Caki2 (cell line): ENCODE measurements at places on chromosomes 1 and 21.

DNA sequence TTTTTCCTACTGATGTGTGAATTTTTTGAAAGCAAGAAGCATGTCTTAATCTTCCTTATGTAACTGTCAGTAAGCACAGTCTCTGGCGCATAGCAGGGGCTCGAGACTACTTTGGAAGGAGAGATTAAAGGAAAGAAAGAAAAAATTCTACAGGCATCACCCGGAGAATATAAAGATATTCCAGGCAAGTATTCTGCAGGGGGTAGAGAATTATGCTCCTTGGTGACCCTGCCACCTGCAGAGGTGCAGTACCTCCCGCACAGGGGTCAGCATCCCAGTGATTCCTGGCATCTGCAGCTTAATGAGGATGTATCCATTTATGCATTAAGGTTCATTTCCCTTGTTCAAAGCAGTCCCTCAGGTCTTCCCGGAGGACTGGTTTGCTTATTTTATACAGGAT is 87.6 kb upstream of the WLS start:
- no peak for DNase-seq

- DNase-seq: no peak
Observed at GRCh38 chr1:108129999-108130398, 70.1 kb downstream of the SLC25A24 start.

DNA sequence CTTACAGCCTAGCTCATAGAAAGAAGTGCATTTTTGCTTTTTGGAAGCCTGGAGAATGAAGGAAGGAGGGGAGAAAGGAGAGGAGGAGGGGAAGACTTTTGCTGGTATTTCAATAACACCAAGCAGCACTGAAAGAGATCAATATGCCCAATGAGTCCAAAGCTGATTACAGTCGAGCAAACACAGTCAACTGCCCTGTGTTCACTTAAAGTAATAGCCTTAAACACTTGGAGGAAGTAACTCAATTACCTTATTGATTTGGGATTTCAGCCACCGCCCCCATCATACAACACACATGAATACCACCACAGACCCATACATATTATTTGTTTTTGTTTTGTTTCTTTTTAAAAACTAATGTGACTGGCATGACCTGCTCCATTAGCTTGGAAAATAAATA is 23.3 kb upstream of the RXRG start:
- no peak for DNase-seq

GRCh38 chr1:185719021-185719420 is 15.2 kb upstream of the HMCN1 start:
- peak; percentile 90 for DNase-seq

DNA sequence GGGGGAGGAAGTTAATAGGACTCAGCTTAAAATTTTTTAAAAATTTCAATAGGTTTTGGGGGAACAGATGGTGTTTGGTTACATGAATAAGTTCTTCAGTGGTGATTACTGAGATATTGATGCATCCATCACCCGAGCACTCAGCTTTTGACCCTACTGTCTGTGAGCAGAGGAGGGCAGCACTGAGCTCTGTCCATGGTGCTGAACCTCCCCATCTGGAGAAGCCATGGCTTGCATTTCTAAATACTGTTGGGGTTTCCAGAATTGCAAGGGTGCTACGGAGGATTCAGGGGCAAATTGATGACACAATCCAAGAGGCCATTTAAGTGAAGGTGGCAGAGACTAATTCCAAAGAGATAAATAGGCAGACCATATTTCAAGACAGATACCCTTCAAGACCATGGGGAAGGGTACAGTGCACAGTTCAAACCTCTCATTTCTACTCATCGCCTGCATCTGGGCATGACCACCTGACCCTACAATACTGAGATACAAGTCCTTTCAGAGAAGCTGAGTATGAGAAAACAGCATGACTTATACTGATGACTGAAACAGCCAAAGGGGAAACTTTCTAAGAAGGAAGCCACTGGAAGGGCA is 17.2 kb downstream of the SYT2 start:
- peak; percentile 39 for DNase-seq

DNA sequence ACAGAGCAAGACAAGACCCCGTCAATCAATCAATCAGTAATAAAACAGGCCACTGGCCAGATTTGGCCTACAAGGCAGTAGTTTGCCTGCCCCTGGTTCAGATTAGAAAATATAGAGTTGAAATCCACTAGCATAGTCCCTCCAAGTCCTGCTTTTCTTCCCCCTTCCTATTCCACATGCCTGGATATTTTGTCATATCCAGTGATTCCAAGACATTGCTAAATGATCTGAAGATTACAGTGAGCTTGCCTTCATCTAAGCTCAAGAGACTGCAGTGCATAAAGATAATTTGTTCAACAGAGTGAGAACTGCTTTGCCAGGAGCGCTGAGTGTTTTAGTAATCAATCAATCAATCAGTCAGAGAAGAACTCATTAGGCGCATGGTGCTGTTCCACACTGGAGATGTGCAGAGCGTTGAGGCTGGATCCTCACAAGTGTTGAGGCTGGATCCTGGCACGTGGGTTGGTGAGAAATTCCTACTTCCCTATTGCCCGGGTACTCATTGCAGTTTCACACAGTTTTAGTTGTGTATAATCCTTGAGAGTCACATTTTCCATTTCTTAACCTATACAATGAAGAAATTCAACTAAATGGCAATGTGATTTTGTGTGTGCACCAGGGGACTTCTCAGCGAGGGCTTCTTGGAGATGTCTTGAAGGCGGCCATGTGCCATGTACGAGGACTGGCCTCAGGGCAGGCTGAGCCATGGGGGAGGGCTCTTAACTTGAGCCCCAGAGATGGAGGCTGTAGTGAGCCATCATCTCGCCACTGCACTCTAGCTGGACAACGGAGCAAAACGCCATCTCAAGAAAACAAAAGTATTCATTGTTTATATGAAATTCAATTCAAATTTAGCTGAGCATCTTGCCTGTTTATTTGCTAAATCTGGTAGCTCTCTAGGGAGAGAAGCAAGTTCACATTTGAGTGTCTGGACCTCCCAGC is 76.3 kb downstream of the TOMM20 start:
- DNase-seq: no peak

DNA sequence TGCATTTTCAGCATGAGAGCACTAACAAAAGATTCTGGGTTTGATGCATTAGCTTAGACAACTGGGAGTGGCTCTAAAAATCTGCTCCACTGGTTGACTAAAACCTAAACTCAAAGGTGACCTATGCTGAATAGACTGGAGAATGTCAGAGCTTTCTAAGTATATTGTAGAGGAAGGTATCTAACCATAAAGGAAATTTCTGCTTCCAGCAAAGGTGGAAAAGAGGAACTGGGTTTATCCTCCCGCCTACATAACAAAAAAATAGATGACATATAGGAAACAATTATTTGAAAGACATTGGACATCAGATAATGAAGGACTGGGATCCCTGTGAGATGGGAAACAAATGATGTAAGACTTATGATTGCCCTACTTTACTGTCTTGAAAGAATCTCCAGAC is 35.8 kb upstream of the CR2 start:
- no peak for DNase-seq

DNA sequence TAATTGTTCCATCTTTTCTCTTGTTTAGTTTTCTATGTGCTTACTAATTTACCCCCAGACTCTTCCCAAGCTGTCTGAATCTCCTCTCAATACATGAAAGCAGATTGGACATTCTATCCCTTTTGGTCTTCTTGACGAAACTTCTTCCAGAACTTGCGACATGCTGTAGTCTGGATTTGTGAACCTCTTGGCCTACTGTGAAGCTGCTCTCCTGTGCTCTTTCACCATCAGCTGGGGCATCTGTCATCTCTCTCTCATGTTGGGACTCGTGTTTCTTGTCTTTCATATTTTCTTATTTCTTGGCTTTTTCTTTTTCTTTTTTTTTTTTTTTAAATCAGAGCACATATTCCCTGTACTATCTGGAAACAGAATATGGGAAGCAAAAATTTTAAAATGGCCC is 6.8 kb downstream of the CPT2 start:
- DNase-seq: no peak

DNA sequence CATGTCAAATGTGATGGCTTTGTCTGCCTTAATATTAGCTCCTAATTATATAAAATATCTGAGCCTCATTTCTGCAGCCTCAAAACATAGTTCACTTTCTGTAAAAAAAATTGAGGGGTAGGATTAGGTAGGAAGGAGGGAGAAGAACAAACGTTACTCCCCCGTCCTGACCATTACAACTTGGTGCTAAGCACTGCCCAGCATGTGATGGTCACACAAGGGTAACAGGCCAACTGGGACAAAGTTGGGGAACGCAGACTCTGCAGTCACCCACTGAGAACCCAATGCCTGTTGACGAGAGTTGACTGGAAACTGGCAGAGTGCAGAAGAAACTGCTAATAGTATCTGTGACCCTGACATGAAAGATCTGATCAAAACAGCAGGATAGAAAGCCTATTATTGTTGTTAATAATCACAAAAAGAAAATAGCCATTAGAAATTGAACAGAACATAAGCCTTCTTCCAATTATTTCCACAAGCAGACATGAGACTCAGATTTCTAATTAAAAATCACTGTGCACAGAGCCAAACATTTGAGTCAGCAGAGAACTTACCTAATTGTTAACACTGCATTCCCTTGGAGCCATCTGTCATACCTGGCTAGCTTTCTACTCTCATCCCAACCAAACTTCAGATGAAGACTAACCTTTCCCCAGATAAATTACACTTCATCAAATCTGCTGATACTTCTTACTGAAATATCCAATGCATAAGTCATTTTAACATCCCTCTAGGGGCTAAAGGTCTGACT is 5.5 kb downstream of the SORT1 start:
- no peak for DNase-seq

- peak; percentile 44 for DNase-seq
Observed at GRCh38 chr1:93629101-93630059, 52.3 kb downstream of the BCAR3 start.

DNA sequence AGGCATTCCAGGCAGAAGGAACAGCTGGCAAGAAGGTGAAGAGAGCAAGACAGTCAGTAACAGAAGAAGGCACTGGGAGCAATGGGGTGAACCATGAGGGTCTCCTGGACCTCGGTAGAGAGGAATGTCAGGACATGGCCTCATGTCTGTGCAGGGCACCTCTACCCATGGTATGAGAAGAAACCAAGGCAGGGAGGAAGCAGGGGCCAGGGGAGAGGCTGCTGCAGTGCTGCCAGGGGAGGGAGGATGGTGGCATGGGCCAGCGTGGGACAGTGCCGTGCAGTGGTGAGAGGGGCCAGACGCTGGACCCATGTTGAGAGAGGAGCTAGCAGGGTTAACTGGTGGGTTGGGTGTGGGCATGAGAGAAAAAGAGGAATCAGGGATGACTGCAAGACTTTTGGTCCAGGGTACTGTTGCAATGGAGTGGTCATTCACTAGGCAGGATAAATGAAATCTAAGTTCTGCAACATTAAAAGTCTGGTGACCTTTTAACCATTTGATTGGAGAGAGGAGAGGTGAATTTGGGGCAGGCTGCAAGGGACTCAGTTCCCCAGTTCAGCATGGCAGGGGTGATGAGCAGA is 577.6 kb downstream of the MATN1 start:
- no peak for DNase-seq

GRCh38 chr21:15894596-15894995 is 164.8 kb downstream of the USP25 start:
- peak; percentile 27 for DNase-seq

GRCh38 chr1:92026806-92027205 is 3.0 kb upstream of the EPHX4 start:
- no peak for DNase-seq

DNA sequence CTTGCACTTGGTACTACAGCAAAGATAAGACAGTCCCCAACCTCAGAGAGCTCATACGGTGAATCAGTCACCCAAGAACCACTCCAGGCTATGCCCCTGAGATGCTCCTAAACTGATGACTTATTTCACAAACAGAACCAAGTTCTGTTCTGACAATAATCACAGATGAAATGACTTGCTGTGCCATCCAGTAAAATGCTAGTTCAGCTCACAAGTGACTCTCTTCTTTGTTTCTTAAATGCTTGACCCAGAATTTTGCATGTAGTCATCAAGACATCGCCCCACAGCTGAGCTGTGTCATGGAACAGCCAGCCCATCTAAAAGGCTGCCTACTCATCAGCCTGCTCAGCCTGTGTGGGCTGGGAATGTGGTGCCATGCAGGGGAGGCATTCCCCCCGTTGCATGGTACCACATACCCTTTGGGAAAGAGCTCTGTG is 6.1 kb upstream of the SLC19A2 start:
- DNase-seq: no peak

DNA sequence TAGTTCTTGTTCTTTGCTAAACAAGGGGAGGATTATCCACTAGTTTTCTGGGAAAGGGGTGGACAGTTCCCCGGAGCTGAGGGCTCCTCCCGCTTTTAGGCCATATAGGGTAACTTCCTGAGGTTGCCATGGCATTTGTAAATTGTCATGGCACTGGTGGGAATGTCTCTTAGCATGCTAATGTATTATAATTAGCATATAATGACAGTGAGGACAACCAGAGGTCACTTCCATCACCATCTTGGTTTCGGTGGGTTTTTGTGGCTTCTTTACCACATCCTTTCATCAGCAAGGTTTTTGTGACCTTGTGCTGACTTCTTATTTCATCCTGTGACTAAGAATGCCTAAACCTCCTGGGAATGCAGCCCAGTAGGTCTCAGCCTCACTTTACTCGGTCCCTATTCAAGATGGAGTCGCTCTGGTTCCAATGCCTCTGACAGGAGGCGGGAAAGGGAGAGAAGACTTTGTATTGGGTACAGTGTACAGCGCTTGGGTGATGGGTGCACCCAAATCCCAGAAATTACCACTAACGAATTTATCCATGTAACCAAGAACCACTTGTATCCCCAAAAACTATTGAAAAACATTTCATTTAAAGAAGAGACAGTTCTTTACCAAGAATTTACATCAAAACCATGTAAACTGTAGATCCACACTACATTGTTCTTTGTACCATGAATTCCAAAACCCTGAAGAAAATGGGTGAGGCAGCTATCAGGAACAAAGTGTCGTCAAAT is 8.7 kb upstream of the SLC2A5 start:
- DNase-seq: peak; percentile 28

GRCh38 chr1:177310326-177310725 is 139.6 kb downstream of the BRINP2 start:
- no peak for DNase-seq

DNA sequence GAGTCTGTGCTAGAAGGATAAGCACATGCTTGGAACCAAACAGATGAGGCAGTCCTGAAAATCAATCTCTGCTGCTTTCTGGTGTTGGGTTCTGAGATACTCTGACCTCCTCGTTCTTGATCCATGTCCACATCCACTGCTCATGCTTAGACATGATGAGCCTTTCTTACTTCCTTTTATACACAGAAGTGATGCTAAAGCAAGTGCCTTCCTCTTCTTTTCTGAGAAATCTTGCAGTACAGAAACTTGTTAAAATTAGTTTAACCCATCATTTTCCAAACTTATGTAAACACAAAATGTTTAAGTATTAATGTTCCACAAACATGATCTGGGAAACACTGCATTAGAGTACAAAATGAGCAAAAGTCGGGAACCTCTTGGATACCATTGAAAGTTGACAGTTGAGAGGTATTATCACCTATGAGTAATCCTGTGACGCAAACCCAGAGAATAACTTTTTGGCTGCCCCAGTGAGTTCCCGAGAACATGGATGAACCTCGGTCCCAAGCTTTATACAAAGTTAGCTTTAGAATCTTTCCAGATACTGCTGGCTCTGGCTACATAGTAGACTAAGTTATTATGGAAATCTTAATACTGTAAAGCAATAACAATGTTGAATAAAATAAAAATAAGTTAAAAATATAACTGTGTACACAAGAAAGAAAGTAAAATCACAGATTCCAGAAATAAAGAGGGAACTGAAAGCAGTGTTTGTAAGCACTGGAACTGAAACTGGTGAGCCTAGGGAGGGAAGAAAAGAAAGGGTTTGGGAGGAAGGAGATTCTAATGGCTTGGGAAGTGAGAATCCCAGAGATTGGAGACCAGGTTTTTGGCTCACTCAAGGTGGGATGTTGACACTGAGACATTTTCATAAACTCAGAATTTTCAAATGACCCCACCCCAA is 429.3 kb upstream of the RUNX1 start:
- DNase-seq: no peak

- DNase-seq: no peak
Observed at GRCh38 chr21:45164124-45164511, 89.7 kb downstream of the ADARB1 start.
